Posterior cingulate gyrus (tissue), 11 donors: ENCODE measurements at places on chromosomes 5 and 9.
A peak's percentile ranks its signal among the peaks of the same experiment; 100 is the strongest.

- DNase-seq, result no peak
Measured at GRCh38 chr5:83475935-83476814, 4.6 kb downstream of the VCAN start.

GRCh38 chr5:1510631-1511030 lies 13.1 kb downstream of the LPCAT1 start:
- DNase-seq, result peak; percentile 13

DNA sequence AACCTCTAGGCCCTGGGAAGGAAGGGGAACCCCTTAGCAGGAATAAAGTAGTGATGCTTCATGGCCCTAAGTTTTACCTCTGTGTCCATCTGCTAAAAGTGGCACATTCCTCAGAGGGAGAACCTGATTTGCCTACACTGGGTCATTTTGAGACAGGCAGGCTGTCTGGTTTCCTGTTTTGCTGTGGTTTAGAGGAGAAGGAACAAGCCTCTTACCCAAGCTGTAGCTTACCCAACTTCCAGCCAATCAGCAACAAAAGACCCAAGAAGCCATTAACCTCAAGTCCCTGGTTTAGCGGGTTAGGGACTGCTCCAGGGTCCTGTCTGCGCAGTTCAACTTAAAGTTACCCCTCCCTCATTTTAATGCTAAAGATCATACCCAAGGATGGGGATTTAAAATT lies 411.0 kb downstream of the MAT2B start:
- DNase-seq, result no peak

- DNase-seq, result no peak
Measured at GRCh38 chr9:14106699-14107098, 207.2 kb downstream of the NFIB start.

DNA sequence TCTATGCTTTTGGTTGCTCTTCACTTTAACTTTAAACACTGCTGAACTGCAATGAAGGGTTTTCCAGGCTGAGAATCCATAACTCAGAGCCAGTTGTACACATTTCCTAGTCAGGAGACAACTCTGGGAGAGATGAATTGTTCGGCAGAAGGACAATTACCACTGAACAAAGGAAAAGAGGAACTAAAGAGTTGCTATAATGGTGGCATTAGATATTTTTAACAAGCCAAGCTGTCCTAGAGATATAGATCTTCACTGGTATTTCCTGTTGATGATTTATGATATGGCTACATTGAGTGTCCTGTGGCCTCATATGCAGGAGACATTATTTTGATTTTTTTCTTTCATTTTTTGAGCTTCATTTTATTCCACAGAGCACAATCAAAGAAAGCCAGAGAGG lies 219.1 kb upstream of the PCSK5 start:
- DNase-seq, result no peak

GRCh38 chr5:169944922-169945680 lies 35.2 kb downstream of the INSYN2B start:
- DNase-seq, result no peak

GRCh38 chr9:124428751-124429529 lies 13.7 kb upstream of the PSMB7 start:
- DNase-seq, result no peak

DNA sequence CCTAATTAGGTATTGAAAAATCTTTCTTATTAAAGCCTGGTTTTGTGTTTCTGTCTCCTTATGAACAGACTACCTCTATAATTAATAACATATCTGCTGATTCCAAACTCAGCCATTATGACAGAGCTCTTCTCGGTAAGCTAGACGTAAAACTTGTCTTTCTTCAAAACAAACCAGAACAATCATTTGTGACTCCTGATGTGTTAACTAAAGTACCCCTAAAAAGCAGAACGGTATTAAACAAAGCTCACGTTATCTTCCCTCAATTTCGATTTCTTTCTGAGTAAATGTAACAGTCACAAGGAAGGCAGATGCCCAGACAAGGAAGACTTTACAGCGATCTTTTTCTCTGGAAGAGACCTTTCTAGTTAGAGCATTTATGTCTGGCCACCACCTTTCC lies 1.8 kb downstream of the SEMA5A start:
- no peak for DNase-seq

DNA sequence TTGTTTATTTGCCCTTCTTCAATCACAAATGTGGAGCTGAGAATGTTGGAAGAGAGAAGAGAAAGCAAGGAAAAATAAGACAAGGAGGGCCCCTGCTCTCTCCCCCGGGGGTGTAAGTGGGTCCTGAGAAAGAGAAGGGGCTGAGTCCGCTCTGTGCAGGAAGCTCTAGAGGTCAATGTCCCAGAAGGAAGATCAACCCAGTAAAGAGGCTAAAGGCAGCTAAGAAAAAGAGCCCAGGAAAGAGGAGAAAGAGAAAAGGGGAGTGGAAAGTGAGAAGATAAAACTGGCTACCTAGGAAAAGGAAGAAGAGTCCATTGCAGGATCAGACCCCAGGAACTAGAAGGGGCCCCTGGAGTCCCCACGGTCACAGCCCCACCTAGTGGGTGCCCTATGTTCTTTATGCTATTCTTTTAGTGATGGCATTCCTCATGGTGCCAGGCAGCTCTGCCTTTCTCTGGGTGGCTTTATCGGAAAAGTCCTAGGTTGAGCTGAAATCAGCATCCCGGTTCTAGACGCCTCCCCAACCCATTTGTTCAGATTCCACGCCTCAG lies 583.4 kb downstream of the ACTL7B start:
- no peak for DNase-seq

DNA sequence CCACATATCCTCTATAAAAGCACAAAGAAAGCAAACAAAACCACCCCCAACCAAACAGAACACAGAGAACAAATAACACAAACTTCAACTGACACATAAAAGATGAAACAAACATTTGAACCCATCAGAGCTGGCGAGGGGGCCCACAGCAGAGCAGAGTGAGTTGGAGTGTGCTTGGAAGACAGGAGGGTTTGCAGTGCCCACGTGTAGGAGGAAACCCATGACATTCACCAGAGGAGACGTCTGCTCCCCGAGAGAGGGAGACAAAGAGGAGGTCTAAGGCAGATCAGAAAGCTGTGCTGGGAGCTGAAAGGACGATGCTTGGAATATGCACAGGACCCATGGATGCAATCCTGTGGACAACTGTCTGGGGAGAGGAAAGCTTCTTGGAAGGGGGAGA lies 27.0 kb downstream of the MRPL36 start:
- no peak for DNase-seq

- no peak for DNase-seq
Measured at GRCh38 chr5:1155191-1156032, 43.5 kb upstream of the SLC12A7 start.

DNA sequence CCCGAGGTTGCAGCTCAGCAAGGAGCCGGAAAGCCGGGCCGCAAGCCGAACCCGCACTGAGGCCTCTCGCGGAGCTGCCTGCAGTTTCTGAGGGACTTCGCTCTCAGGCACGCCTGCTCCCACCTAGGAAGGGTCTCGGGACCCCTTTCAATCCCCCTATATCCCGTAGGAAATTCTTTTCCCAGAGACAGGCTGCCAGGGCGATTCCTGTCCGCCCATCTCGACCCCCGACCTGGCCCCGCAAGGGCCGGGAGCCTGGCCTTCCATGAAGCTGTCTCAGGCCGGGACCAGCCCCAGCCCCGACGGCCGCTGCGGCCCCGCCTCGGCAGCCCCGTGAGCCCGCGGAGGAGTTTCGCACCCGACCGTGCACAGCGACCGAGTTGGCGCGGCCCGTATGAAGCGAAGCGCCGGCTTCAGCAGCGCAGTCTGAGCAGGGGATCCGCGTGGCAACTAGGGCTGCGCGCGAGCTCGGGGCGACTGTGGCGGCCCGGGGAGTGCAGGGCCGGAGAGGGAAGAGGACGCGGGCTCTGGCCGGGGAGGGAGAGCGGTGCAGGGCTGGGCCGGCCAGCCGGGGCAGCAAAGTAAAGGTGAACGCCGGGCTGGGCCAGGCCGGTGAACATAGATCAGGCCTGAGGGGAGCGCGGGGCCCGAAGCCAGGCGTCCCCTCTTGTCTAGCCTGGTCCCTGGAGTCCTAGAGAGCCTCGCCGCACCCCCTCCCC lies 977 bp upstream of the PRDM12 start:
- DNase-seq, result no peak

GRCh38 chr5:53323511-53323910 lies 156.9 kb upstream of the FST start:
- no peak for DNase-seq

DNA sequence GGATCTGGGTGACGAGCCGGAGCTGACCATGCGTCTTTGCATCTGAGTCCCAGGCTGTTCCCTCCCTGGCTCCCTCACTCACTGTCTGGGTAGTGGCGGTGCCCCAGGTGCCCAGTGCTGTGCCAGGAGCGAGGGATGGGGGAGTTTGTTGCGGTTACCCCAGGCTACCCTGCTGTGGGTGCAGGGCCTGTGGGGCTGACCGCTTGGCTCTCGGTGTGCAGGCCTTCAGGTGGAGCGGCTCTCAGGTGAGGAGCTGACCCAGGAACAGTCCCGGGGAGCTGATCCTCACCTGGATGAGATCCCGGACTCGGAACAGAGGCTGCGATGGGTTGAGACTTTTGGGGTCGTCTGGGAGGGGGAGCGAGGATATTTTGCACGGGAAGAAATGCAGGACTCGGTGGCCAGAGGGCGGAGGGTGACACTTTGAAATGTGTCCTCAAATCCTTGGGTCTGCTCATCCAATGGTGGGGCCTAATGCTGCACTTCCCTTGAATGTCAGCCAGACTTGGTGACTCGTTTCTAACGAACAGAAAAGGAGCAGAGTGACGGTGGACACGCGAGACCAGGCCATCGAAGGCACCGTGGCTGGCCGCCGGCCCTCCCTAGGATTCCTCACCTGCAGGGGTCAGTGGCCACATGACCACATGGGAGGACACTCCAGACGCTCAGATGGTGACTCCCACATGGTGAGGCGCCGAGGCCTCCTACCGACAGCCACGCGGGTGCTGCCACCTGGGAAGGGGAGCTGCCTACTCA lies 104.3 kb upstream of the RAPGEF1 start:
- no peak for DNase-seq

GRCh38 chr5:114857941-114858551 lies 311.7 kb downstream of the TRIM36 start:
- peak; percentile 21 for DNase-seq

DNA sequence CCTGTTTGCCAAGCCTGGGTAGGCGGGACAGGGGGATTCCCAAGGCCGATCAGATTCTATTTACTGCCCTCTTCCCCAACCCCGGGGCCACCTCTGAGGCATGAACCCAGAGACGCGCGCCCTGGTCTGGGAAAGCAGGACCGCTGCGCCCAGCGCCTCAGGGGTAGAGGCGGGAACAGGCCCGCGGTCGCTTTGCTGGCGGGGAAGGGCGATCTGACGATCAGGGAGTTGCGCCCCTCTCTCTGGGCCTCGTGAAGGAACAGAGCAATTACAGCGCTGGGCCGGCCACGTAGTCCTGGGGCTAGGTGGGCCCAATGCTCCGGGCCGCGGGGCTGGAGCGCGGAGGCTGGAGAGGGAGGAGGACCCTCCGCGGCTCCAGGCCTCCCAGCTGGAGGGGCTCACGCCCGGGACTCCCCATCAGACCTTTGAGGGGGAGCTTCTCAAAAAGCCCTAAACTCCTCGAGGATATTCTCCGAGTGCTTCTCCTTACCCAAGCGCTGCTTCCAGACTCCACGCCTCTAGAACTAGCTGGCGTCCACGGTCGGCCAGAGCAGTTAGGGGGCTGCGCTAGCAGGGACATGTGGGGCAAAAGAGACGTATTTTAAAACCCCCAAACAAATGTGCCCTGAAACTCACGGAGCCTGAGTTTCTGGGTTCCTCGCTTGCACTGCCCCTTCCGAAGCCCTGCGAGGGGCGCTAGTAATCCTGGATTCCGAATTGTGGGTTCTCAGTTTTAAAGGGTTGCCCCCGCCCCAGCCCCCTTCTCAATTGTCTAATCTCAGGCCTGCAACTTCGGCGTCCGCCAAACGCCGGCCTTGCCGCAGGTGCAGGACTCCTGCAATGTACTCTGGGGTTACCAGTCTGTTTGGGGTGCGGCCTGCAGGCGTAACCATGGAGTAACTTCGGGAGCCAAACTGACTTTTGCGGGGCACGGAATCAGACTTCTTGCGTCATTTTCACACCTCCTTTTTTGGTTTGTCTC lies 57.6 kb downstream of the TMEM174 start:
- DNase-seq, result no peak

- peak; percentile 80 for DNase-seq
Measured at GRCh38 chr5:73625372-73625943, 538 bp upstream of the ARHGEF28 start.

- peak; percentile 79 for DNase-seq
Measured at GRCh38 chr5:14663734-14664269, 716 bp upstream of the OTULIN start.

- no peak for DNase-seq
Measured at GRCh38 chr9:100549048-100549447, 28.8 kb upstream of the CAVIN4 start.

DNA sequence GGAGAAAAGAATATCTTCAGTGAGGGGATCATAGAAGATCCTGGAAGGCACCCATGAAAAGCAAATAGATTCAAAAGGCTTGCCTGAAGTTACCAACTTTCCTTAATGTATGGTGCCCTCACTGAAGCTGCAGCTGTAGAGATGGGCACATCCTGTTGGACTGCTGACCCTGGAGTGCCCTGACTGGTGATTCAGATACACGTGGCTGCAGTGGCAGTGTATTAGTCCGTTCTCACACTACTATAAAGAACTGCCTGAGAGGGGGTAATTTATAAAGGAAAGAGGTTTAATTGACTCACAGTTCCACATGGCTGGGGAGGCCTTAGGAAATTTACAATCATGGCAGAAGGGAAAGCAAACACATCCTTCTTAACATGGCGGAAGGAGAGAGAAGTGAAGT lies 80.3 kb downstream of the OSMR start:
- no peak for DNase-seq

DNA sequence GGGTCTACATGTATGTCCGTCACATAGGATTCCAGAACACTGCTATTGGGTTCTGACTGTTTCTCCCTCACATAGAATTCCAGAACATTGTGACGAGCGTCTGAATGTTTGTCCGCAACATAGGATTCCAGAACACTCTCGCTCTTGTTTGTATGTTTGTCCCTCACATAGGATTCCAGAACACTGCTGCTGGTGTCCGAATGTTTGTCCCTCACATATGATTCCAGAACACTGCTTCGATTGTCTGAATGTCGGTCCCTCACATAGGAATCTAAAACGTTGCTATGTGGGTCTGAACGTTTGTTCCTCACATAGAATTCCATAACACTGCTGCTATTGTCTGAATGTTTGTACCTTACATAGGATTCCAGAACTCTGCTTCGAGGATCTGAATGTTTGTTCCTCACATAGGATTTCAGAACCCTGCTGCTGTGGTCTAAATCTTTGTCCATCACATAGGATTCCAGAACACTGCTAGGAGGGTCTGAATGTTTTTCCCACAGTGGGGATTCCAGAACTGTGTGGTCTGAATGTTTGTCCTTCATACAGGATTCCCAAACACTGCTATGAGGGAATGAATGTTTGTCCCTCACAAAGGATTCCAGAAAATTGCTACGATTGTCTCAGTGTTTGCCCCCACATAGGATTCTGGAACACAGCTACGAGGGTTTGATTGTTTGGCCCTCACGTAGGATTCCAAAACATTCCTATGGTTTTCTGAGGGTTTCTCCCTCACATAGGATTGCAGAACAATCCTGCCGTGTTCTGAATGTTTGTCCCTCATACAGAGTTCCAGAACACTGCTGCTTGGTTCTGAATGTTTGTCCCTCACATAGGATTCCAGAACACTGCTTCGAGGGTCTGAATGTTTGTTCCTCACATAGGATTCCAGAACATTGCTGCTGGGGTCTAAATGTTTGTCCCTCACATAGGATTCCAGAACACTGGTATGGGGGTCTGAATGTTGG lies 220.5 kb downstream of the FOXD4L6 start:
- no peak for DNase-seq

GRCh38 chr9:105053209-105053652 lies 125.3 kb upstream of the ABCA1 start:
- no peak for DNase-seq
